SW480 (cell line): ENCODE measurements at places on chromosomes 12 and 14.
A peak's percentile ranks its signal among the peaks of the same experiment; 100 is the strongest.

GRCh38 chr12:105911966-105912365, 226.8 kb downstream of the NUAK1 start:
- peak; percentile 41 for DNase-seq

- no peak for DNase-seq
These were observed 31.6 kb upstream of the SGPP1 start for GRCh38 chr14:63759456-63759855.

DNA sequence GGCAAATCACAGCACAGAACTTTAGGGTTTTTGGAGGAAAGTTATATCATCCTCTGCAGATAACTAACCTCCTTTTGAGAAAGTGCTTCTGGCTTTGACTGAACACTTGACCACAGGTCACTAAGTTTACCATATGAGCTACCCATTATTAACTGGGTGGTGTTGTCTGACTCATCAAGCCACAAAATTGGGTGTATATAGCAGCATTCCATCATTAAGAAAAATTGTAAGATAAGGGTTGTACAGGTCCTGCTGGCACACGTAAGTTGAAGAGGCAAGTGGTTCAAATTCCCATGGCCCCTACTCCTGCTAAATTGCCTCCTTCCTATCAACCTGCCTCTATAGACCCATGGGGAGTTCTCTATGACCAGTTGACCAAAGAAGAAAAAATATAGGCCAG, 39.5 kb downstream of the L2HGDH start:
- DNase-seq, result no peak

DNA sequence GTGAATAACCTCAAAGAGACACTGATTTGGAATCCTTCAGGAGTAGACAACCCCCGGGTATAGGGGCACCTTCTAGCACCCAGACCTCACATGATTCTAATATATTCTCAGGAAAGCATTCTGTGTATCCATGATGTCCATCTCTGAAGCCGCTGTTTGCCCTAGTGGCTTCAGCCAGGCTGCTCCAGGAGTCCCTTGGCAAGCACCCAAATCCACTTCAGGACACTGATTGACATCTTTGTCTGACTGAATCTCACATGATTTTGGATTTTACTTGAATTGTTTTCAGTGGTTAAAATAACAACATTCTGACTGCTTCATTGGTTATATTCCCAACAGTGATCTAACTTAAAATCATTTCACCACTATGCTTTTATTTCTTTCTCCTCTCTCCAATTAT, 390.5 kb upstream of the CLEC14A start:
- DNase-seq, result no peak

GRCh38 chr12:121224591-121224990, 14.7 kb downstream of the P2RX4 start:
- DNase-seq, result no peak

DNA sequence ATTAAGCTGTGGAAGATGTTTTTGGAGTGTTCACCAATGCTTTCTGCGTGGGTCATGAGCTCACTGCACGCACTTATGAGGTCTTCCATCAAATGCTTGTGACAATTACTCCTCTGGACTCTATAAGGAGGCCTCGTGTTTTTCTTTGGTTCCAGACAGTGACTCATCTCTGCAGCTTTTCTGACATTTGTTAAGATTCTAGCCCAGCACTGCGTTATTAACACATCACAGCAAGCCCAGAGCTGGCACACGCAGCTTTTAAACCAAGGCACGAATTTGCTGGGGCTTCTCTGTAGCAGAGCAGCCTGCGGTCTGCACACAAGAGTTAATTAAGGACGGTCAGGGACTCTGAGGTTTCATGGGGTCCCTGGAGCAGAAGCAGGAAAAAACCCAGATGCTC, 16.9 kb downstream of the MEG3 start:
- DNase-seq, result no peak

GRCh38 chr12:66603461-66603860, 75.4 kb downstream of the GRIP1 start:
- DNase-seq, result no peak

DNA sequence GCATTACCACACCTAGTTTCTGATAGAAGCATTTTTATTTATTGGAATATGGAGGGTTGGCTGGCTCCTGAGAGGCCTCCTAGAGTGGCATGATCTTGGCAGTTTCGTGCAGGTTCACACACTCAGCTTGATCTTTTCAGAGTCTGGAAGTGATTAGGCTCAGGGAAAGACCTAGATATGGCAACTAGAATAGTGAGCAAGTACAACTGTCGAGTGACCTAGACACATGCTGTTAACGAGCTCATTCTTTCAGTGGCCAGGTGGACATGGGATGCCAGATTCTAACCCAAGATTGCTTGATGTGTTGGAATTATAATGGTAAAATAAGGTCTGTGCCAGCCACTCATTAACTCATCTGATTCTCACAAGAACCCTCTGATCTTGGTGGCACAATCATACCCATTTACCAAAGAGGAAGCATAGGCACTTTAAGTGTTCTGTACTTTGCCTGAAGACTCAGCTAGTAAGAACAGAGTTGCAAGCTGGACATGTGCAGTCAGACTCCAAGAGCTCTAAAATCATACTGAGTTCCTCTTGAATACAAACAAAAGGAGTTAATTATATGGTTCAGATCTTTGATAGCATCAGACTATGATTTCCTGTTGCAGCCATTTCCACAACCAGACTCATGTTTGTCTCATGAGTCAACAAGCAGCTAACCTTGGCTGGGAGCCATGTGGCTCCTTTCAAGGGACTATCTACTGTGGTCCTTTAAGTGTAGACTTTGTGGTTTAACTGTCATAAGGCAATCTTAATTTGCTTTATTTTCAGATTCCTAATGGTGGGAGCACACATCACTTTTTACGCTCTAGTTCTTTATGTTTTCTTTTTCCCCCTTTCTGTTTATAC, 144.2 kb downstream of the PLEKHA5 start:
- peak; percentile 71 for DNase-seq

GRCh38 chr14:81485372-81485771, 48.3 kb downstream of the SEL1L start:
- no peak for DNase-seq

DNA sequence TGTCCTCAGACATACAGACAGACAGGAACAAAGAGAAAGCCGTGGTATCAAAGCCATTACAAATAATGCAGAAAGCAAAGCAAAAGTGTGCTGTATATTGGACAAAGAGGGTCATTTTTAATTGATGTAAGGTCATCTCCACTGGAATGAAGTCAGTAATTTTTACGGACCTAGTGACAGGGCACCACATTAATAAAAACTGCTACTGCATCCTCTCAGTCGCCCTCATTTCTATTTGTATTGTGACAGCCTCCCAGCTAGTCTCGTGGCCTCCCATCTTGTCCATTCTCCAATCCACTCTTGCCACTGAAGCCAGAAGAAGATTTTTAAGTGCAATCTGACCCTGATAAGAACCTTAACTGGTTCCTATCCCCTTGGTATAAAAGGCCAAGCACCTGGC, 132.4 kb downstream of the NUAK1 start:
- DNase-seq, result no peak

GRCh38 chr12:86015026-86015425, 140.9 kb downstream of the NTS start:
- DNase-seq, result no peak

- DNase-seq, result peak; percentile 32
These were observed 14.2 kb downstream of the WIF1 start for GRCh38 chr12:65106948-65107347.

GRCh38 chr14:105087963-105088811, 23.0 kb upstream of the GPR132 start:
- DNase-seq, result peak; percentile 80

DNA sequence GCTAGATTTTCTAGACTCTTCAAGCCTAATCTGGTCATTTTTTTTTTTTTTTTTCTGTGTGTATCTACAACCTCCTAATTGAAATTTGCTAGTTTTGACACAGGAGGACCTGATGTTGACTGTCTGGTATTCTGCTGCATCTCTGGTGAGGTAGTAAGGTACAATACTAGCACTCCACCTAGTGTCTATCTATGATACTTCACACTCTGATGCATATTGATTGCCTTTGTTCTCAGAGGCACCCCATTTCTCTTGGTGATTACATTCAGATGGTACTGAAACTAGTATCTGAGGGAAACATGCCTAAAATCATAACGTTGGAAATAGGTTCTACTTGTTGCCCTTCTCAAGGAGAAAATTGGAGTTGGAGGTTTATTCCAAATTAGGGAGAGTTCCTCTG, 930.5 kb upstream of the NOVA1 start:
- DNase-seq, result peak; percentile 41

DNA sequence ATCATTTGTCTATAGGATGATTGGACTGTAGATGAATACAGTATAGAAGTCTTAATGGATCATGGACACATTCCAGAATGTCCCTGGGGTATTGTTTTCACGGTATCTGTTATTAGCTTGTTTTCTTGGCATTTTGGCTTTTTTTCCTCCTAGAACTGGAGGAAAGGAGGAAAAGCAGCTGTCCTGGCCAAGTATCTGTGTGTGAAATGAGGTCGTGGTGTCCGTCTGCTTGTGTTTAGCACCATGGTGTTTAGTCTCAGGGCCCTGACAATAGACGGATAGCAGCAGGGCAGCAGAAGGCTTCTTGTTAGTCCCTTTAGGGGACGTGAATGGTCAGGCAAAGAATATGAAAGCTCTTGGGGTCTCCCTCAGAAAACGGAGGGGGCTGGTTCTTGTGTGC, 21.2 kb downstream of the FGF6 start:
- no peak for DNase-seq

GRCh38 chr12:30753233-30753632, 1.5 kb downstream of the CAPRIN2 start:
- DNase-seq, result peak; percentile 34

DNA sequence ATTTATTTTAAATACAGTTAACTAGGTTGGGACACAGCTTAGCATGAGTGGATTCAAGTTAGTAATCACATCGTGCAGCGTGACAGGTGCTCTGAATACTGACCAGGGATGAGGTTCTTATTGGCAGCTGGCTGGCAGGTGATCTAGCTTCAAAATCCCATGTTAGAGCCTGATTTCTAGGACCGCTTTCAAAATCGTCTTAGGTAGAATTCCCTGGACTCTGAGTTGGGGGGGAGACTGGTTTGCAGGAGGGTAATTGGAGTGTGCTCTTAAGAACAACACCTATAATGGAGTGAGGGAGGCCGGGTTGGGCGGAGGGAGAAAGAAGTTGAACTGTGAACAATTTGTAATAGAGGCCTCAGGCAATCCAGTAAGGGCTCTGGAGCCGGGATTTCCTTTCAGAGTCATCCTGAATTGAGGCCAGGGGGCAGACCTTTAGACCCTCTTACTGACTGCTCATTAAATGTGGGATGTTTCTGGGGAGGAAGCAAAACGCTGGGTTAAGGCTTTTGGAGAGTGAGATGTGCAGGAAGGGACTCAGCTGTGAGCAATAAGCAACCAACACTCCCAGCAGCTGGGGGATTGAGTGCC, 874 bp upstream of the YARS2 start:
- DNase-seq, result no peak

DNA sequence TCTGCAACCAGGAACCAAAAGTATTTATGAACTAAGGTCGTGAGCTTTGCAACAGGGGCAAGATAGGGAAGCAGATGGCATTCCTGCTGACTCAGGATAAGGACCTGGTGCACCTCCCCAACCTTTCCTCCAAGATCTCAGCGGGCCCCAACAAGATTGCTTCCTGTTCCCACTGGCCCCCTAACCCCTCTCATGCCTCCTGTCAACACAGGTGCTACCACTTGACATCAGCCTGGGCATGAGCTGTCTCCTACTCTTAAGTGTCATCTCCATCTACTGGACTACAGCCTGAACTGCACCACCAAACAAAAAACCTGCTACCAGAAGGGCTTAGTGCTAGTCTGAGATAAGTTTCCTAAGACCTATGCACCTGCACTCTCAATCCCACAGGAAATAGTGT, 32.7 kb downstream of the MED6 start:
- peak; percentile 47 for DNase-seq

DNA sequence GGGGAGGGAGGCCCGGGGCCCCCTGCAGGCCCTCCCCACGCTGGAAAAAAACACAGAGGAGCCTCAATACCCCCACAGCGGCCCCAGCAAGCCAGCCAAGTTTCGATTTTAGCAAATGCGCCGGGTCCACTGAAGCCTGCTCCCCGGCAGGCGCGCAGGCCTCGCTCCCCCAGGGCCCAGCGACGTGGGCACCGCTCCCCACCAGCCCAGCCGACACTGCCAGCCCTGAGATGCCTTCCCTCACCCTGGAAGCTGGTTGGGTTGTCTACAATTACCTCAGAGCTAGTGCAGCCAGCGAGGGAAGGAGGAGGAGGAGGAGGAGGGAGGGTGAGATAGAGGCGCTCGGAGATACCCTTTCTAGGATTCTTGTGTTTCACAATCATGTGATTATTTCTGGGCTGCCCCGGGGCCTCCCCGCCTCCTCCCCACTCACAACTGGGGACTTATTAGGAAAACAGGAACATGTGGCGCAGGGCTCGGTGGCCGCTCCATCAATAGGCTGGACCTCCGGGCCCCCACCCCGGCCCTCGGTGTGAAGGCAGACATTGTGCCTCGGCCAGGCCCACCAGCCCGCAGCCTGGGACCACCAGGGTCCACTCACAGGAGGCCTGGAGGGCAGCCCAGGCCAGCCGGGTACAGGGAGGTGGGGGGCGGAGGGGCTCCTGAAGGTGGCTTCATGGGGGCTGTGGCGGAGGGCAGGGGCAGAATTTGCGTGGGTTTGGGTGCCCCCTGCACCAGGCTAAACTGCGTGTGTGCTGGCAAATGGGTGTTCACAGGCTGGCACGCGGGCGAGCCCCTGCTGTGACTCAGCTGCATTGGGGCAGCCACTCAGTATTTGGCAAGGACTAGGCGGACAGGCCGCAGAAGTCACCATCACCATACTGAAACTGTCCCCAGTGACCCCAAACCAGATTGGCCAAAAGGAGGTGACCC, 109.9 kb downstream of the NCOR2 start:
- no peak for DNase-seq

GRCh38 chr12:94941440-94941862, 62.0 kb downstream of the NDUFA12 start:
- no peak for DNase-seq

GRCh38 chr12:94305130-94305957, 154.3 kb downstream of the CEP83 start:
- no peak for DNase-seq

DNA sequence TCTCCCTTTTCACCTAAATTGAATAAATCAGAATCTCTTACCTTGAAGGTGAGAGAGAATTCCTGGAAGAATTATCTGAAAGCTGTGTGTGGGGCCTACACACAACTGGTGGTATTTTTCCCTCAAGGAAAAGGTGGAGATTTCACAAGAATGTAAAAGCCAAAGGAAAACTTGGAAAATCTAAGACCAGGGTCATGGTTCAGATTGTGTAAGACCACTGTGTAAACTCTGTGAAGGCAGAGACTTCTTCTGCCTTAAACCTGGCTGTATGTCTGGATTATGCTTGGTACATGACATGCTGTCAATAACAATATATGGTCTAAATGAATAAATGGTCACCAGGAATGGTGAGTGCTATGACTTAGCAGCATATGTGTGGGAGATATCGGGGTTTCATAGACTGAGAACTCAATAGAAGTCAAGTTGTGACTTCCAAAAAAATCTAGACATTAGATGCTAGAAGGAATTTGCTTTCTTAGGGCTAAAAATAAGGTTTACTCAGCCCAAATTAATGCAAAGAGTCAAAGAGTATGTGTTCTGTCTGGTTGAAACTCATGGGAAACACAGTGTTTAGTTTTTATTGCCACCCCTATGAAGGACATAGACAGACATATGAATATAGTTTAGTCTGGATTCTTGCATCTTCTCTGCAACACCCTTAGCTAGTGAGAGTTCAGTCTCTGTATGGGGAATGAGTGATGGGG, 163.7 kb downstream of the SNAPC1 start:
- DNase-seq, result no peak
